ENCODE measurements at places on chromosomes 3 and 15.

- DNase-seq: no peak
Observed at GRCh38 chr3:152291649-152292066, 22.9 kb downstream of the MBNL1 start.

DNA sequence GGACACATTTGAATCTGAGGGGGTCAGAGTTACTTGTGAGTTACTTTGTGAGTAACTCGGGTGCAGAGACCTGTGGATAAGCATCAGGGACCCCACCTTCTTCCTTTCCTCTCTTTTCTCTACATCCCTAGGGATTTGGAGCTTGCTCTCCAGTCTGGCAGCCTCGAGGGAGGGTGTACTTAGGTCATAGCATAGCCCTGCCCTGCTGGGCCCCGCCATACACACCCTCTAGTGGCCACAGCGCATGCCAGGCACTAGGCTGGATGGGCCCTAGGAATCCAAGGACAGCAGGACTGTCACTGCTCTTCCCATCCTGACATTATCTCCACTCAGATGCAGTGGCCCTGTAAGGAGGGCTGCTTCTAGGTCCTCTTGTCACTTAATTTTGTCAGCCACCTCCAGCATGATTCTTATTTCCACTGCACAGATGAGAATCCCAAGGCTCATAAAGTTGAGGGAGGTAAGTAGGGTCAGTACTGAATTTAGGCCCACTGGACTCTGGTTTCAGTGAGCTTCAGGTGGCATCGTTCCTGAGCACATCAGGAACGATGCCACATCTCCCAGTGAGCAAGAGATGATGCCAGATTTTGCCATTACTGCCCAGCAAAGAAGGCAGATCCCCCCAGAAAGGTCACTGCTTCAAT is 3.6 kb upstream of the SMAD6 start:
- no peak for DNase-seq

DNA sequence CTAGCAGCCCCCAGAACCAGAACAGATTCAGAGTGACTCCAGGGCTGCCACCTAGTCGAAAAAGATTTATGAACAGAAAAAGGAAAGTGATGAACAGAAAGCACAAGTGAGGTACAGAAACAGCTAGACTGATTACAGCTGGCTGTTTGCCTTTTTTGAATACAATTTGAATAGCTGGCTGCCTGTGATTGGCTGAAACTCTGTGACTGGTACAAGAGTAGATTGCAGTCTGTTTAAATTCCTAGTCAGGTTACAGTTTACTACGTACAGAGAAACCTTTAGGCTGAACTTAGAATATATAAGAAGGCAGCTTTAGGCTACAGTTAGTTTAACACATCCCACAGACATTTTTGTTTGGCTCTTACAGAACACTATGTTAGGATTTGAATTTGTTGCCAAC is 10.0 kb downstream of the CCDC13 start:
- DNase-seq: no peak

- no peak for DNase-seq
Observed at GRCh38 chr15:62649793-62650420, 392.6 kb upstream of the TPM1 start.

DNA sequence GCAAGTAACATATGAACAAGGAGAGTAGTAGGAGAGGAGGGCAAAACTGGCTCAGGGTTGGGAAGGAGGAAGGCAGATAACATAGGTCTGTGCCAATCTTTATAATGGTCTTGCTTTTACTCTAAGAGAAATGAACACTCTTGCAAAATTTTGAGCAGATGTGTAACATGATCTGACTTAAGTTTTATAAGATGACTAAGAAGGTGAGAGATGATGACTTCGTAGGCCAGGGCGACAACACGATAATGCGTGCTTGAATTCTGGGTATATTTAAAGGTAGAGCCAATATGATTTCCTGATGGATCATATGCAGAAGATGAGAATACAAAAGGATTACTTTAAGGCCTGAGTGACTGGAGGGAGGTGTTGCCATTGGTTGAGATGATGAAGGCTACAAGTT is 265.4 kb upstream of the KCNMB2 start:
- DNase-seq: no peak

All from stimulated activated CD4-positive, alpha-beta T cell treated with anti-CD3 and anti-CD28 coated beads, Interleukin-4, amount 100 ng/mL, for 4 hours (primary cell).